ENCODE measurements at places on chromosomes 7 and 10.

DNA sequence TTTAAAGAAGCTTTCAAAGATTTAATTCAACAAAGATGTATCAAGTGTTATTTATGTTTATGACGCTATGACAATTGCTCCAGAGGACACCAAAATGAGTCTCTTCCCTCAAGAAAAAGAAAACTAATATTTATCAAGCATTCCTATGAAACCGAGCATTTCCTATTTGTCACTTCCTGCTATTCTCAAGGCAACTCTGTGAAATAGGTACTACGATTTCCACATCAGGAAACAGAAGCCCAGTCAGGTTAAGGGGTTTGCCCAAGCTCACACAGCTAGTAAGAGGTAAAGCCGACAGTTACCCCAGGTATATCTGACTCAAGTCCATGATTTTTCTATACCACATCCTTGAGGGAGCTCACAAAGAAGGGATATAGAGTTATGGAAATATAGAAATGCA, 85.9 kb downstream of the TRIL start:
- no peak for DNase-seq

GRCh38 chr7:81960026-81960425, 190.2 kb upstream of the HGF start:
- DNase-seq: no peak

GRCh38 chr7:30744075-30744417, 7.9 kb upstream of the INMT start:
- DNase-seq: no peak

DNA sequence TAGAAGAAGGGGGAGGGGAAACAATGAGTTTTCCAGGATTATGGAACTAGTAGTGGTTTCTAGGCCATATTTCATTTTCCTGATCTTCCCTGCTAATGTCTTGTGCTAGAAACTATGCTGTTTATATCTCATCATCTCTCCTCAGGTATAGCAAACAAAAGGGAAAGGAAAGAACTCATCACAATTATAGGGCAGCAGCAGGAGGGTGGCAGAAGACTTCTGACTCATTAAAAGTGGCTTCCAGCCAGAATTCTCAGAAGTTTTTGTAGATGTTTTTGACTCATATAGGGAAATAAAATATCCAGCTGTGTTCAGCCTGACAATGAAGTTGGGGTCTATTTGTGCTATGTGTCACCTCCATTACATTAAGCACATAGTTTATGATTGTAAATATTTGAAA, 6.5 kb downstream of the AHR start:
- no peak for DNase-seq

DNA sequence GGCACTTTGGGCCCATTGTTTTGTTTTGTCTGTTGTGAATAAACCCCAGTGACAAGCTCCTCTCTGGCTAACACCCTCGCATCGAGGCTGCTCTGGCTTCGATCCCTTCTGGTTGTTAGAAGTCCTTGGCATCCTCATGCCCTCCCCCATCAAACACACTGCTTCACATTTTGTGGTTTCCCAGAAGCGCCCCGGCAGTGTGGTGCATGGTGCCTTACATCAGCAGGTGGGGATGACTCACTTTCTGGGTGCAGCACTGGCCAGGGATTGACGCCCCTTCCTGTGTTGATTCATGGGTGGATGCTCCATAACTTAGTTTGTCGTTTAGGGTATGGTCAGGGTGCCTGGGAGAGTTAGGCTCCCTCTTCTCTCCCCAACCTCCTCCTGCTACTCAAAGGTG, 51.4 kb downstream of the PLPP4 start:
- DNase-seq: no peak

GRCh38 chr10:93594518-93594917, 6.5 kb downstream of the RBP4 start:
- no peak for DNase-seq

GRCh38 chr7:24704311-24704710, 53.0 kb downstream of the GSDME start:
- no peak for DNase-seq

DNA sequence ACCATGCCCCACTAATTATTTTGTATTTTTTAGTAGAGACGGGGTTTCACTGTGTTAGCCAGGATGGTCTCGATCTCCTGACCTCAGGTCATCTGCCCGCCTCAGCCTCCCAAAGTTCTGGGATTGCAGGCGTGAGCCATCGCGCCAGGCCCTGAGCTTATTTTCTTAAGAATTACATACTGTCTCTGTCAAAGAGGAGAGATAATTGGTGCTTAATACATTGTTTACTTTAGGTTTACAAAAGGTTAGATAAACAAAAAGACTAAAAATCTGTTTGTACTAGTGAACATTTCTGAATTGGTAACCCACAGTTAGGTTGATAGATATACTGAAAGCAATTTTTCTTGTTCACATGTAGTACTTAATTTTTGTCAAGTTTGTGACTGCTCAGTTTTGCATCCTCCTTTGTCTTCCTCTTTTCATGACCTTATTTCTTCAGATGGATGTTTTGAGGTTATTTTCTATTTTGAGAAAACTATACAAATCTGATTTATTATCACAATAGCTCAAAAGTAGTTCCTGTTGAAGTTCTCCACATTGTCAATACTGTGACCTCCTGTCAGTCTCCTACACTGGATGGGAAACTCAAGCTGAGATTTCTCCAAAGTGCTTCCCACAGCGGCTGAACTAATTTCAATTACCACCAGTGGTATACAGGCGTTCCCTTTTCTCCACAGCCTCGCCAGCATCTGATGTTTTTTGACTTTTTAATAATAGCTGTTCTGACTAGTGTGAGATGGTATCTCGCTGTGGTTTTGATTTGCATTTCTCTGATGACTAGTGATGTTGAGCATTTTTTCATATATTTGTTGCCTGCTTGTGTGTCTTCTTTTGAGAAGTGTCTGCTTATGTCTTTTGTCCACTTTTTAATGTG, 22.5 kb downstream of the HHEX start:
- no peak for DNase-seq
